ENCODE measurements at places on chromosomes 13 and 19. TPM values are rescaled to one million over a fixed set of nuclear protein-coding genes. Genes with fewer than 3 reads are reported as not detected.

DNA sequence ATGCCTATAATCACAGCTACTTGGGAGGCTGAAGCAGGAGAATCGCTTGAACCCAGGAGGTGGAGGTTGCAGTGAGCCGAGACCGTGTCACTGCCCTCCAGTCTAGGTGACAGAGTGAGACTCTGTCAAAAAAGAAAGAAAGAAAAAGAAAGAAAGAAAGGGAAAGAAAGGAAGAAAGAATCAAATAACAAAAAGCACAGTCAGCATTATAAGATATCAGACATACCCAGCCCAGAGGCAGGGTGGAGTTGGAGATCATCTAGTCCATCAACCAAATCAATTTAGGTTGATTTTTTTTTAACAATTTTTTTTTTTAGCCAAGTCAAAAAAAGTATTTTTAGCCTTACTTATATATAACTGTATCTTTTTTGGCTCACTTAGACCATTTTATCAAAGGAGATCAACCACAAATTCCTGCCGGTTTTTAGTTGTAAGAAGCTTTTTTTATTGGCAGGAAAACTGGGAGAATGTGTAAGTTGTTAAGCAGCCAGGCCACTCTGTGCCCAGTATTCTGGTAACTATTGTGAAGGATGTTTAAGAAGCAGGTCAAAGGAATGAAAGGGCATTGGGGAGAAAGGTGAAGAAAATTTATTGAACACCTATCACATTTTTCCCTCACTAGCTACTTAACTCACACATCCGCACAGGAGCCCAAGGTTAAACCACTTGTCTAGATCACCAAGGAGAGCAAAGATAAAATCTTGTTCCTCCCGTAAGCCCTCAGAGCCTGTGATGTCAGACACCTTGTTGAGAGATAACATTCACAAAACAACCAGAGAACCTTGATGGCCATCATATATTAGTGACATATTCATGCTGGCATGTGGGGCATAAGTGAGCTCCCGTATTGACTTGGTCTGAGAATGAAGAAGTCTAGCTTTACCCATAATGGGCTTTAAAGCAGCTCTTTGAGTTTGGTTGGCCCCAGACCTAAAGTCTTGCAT, 91.8 kb downstream of the COL4A2 start:
- peak; percentile 18 for DNase-seq
- H3K36me3 ChIP-seq: no peaks in the 10 kb centered on the region
- H3K27ac ChIP-seq: peak overlapping the region; percentile 89
- no peak overlapping the region for H3K4me3 ChIP-seq
- peaks cover 6% of the 10 kb centered on the region for H3K4me1 ChIP-seq

- peak; percentile 88 for DNase-seq
- H3K4me1 ChIP-seq: peaks cover 22% of the 10 kb centered on the region
- H3K4me3 ChIP-seq: peak within 1 kb of the TSS; percentile 72
- H3K27ac ChIP-seq: peak within 1 kb of the TSS; percentile 59
Measured at GRCh38 chr19:13117772-13118423, at the start of gene NACC1. NACC1 (plus strand) TSS chr19:13118264; CDS start chr19:13135208, 16,944 bp downstream.

GRCh38 chr19:39307822-39308530, 11.8 kb downstream of the IFNL1 start:
- H3K4me1 ChIP-seq: no peaks in the 10 kb centered on the region
- H3K4me3 ChIP-seq: peak overlapping the region; percentile 30
- no peaks in the 10 kb centered on the region for H3K36me3 ChIP-seq
- peaks cover 24% of the 10 kb centered on the region for H3K27me3 ChIP-seq
- no peak for DNase-seq

DNA sequence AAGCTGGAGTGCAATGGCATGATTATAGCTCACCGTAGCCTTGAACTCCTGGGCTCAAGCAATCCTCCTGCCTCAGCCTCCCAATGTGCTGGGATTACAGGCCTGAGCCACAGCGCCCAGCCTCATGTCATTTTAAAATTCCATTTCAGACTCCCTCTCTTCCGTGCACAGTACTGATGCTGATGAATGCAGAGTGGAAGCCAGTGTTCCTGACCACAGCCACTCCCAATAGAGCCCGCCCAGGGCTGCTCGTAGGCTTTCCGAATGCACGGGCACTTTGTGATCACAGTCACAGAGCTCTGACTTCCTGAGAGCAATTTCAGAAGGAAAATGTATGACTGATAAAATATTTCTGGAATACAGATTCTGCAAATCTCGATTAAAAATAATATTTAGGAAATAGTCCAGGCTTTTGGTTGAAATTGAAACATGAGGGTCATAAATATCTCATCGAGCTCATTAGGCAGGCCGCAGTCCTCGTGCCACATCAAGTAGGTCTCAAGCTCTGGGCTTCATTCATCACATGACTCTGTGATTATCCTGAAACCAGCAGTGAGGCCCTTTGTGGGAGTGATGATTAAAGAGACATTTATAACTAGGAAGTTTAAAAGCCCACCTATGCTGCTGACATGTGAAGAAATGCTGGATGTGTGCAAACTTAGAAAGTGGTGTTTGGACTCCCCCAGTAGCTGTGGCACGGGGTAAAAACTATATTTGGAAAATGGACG, 38.9 kb upstream of the AMER2 start:
- no peak for DNase-seq
- H3K4me3 ChIP-seq: no peak overlapping the region
- no peak overlapping the region for H3K27ac ChIP-seq
- H3K27me3 ChIP-seq: no peaks in the 10 kb centered on the region
- no peaks in the 10 kb centered on the region for H3K4me1 ChIP-seq
- H3K36me3 ChIP-seq: no peaks in the 10 kb centered on the region

DNA sequence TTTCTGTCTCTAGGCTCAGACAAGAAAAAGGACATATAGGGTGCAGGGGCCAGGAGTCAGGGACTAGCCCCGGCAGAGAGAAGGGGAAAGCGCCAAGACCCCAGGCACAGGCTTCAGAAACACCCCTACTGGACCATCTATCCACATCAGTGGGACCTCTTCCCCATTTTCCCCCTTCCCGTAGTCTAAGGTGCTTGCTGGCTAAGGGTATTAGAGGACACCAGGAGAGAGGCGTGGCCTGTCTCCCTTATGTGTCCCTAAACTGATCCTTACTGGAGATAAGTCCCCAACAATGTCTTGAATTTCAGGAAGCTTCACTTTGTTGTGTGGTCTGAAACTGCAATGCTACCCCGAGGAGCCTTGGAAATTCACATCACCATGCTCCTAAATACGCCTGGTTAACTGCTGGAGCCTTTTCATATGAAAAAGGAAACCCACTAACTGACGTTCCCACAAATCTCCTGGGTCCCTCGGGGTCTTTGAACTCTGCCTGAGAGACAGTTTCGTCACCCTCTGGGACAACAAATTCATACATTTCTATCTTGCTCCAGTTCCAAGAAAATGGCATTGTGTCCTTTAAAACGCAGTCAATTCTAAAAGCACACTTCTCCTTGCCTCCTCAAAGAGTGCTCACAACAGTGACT, 197.7 kb downstream of the COL4A1 start:
- no peaks in the 10 kb centered on the region for H3K36me3 ChIP-seq
- no peaks in the 10 kb centered on the region for H3K4me1 ChIP-seq
- peak overlapping the region; percentile 38 for H3K27ac ChIP-seq
- no peak for DNase-seq
- H3K27me3 ChIP-seq: no peaks in the 10 kb centered on the region

- peaks cover 2% of the 10 kb centered on the region for H3K36me3 ChIP-seq
- no peaks in the 10 kb centered on the region for H3K27me3 ChIP-seq
- H3K27ac ChIP-seq: no peak overlapping the region
- peaks cover 5% of the 10 kb centered on the region for H3K4me1 ChIP-seq
- DNase-seq: no peak
Measured at GRCh38 chr19:40685563-40685962, 4.9 kb downstream of the NUMBL start.

DNA sequence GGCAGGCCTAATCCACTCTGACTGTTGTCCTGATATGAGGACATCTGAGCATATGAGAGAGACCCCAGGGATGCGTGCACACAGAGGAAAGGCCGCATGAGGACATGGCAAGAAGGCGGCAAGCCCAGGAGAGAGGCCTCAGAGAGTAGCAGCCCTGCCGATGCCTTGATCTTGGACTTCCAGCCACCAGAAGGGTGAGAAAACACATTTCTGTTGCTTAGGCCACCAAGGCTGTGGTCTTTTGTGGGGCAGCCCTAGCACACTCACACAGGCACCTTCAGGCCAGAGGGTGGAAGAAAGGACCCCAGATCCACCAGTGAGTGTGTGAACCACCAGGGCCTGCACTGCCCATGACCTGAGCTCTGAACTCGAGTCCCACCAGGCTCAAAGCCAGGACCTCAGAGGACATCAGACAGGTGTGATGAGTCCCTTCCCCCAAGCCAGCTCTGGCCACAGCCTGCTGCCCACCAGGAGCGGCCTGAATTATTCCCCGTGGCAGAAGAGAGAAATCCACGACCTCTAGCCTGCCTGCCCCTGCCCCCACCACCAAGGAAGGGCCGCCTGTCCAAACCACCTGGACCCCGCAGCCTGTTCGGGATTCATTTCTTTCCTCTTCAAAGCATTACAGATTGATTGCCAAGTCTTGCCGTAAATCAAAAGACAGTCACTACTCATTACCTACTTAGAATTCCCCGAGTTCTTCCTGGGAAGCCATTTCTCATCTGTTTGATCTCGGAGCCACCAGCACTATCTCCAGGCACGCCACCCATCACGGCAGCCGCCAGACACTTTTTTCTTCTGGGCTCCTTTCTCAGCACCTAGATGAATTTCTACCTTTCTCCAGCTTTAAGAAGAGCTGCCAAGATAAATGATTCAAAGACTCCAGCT, 72.2 kb downstream of the CEBPG start:
- H3K4me3 ChIP-seq: no peak overlapping the region
- no peaks in the 10 kb centered on the region for H3K27me3 ChIP-seq
- no peak for DNase-seq
- H3K36me3 ChIP-seq: no peaks in the 10 kb centered on the region
- no peak overlapping the region for H3K27ac ChIP-seq

- H3K4me3 ChIP-seq: peak overlapping the region; percentile 46
- no peaks in the 10 kb centered on the region for H3K36me3 ChIP-seq
- no peaks in the 10 kb centered on the region for H3K4me1 ChIP-seq
Measured at GRCh38 chr13:107866032-107866940, 349.1 kb downstream of the LIG4 start.

- no peak overlapping the region for H3K4me3 ChIP-seq
- H3K36me3 ChIP-seq: no peaks in the 10 kb centered on the region
- peaks cover 14% of the 10 kb centered on the region for H3K4me1 ChIP-seq
- DNase-seq: no peak
- no peaks in the 10 kb centered on the region for H3K27me3 ChIP-seq
- peak overlapping the region; percentile 81 for H3K27ac ChIP-seq
Measured at GRCh38 chr13:48400850-48401291, 12.0 kb downstream of the LPAR6 start.

DNA sequence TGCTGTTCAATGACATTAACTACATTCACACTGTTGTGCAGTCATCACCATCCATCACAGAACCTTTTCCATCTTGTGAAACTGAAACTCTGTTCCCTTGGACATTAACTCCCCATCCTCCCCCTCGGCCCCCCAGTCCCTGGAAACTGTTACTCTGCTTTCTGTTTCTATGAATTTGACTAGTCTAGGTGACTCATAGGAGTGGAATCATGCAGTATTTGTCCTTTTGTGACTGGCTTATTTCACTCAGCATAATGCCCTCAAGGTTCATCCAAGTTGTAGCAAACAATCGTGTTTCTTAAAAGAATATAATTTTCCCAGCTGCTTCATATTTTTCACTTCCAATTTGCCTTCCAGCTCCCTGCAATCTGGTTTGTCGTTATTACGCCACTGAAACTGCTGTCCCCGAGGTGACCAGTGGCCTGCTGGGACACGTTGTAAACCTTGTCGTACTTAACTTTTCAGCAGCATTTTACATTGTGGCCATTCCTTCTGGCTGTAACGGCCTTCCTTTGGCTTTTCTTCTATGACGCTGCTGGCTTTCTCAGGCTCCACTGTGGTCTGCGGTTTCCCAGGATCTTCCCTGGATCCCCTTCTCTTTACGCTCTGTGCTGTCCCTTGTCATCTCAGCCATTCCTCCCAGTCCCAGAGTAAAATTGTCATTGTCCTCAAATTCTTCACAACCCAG, 74.0 kb downstream of the DHRS12 start:
- DNase-seq: no peak
- no peak overlapping the region for H3K4me3 ChIP-seq
- H3K4me1 ChIP-seq: peaks cover 12% of the 10 kb centered on the region
- no peaks in the 10 kb centered on the region for H3K36me3 ChIP-seq
- H3K27me3 ChIP-seq: no peaks in the 10 kb centered on the region
- H3K27ac ChIP-seq: peak overlapping the region; percentile 93

DNA sequence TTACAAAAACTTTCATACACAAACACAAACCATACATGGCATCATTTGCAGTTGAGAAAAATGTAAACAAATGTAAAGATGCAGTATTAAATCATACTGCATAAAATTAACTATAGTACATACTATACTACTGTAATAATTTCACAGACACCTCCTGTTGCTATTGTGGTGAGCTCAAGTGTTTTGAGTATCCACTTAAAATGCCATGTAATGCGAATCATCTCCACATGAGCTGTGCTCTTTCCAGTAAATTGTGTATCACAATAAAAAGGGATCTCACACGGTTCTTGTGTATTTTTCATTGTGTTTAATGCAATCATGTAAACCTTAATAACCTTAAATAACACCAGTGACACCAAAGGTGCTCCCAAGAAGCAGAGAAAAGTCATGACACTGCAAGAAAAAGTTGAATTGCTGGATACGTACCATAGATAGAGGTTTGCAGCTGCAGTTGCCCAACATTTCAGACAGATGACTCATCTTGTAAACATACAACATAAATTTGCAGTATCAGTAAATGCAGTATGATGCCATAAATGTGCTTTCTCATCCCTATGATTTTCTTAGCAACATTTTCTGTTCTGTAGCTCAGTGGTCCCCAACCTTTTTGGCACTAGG, 166.6 kb downstream of the RAP2A start:
- no peak for DNase-seq
- no peak overlapping the region for H3K27ac ChIP-seq
- H3K4me1 ChIP-seq: no peaks in the 10 kb centered on the region
- H3K4me3 ChIP-seq: no peak overlapping the region

- no peak overlapping the region for H3K4me3 ChIP-seq
- DNase-seq: no peak
- no peak overlapping the region for H3K27ac ChIP-seq
- H3K27me3 ChIP-seq: no peaks in the 10 kb centered on the region
- H3K36me3 ChIP-seq: no peaks in the 10 kb centered on the region
Measured at GRCh38 chr19:21513651-21514050, 8.2 kb downstream of the ZNF429 start.

GRCh38 chr19:18785179-18786124, 5.7 kb downstream of the COMP start:
- peak overlapping the region; percentile 46 for H3K4me3 ChIP-seq
- DNase-seq: peak; percentile 70
- peaks cover 16% of the 10 kb centered on the region for H3K4me1 ChIP-seq
- peaks cover 25% of the 10 kb centered on the region for H3K27me3 ChIP-seq

The EFNB2 gene
- 15.2 TPM for total RNA-seq

The CADM4 gene
- 20.8 TPM for total RNA-seq

The GIPR gene
- total RNA-seq: 4.9 TPM

The ARL11 gene
- 1.3 TPM for total RNA-seq

The TNFSF13B gene
- total RNA-seq: 3.2 TPM

The NUP58 gene
- 81.5 TPM for total RNA-seq

The LIM2 gene
- total RNA-seq: not detected

The KLK7 gene
- total RNA-seq: 103 TPM
